ENCODE measurements at places on chromosomes 3 and 15.

GRCh38 chr3:52684184-52684583 is 1.5 kb downstream of the PBRM1 start:
- no peak for DNase-seq

DNA sequence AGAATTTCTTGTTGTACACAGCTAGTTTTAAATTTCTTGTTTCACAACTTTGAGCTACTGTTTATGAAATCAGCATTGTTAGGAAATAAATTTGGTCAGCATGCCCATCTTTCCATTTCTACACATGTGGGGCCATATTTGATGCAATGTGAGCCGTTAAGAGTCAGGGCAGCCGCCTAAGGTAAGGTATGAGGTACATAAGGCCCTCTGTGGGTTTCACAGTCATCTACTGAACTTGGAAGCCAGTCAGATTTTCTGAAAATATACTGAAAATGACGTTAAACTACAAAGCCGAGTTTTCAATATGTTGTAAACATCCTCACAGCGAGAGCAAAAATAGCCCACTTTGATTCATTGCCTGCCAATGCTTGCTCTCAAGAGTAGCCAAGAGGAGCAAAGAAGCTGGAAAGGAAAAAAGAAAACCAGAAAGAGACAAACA is 94.7 kb upstream of the PDZRN3 start:
- no peak for DNase-seq

- DNase-seq = no peak
These were observed 439.4 kb downstream of the C3orf38 start for GRCh38 chr3:88589138-88589537.

- DNase-seq = no peak
These were observed 181.3 kb downstream of the LSAMP start for GRCh38 chr3:116263842-116264545.

DNA sequence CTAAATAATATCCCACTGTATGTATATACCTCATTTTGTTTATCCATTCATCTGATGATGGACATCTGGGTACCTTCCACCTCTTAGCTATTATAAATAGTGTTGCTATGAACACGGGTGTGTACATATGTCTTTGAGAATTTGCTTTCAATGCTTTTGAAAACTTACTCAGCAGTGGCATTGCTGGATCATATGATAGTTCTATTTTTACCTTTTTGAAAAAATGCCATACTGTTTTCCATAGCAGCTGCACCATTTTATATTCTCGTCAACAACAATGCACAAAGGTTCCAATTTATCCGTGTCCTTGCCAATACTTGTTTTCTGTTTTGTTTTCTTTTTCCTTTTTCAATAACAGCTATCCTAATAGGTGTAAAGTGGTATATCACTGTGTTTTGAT is 77.1 kb downstream of the PEAK1 start:
- no peak for DNase-seq

GRCh38 chr15:89164712-89165211 is 56.6 kb downstream of the RLBP1 start:
- DNase-seq = no peak

GRCh38 chr3:72565593-72565992 is 282.7 kb downstream of the SHQ1 start:
- DNase-seq = no peak

- DNase-seq = no peak
These were observed 19.6 kb downstream of the CHRD start for GRCh38 chr3:184399410-184399809.

GRCh38 chr3:38556640-38557358 is 60.7 kb downstream of the EXOG start:
- no peak for DNase-seq

- no peak for DNase-seq
These were observed 89.9 kb upstream of the FLNB start for GRCh38 chr3:57918123-57918837.

DNA sequence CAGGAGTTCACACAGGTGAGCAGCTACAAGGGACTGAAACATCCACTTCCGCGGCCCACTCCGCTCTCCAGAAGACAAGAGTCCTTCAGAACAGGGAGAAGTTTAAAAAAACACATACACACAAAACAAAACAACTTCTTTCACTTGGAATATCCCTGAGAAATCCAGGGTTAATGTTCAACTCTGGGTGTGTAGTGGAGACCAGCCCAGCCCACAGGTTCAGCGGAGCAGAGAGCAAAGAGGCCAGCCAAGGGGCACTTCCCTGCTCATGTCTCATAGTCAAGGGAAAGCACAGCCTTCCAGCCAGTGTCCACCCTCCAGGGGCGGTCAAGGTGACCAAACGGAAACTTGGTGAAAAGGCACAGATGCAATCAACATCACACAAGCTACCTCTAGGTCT is 41.6 kb downstream of the WNT5A start:
- no peak for DNase-seq

DNA sequence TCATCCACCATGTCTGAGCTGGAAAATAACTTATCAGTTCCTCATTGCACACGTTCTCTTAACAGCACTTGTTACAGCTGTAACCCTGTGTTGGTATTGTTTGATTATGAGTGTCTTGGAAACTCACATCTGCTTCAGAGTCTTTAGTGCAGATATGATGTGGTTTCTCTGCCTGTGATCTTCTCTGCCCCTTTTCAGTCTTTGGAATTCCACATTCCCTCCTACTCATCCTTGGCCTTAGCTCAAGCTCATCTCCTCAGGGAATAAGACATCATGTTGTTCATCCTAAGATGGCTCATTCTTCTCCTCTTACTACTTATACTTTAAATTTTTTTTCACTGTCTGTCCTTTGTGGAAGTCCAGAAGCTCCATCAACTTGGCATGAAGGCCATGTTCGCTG is 77.7 kb downstream of the SYNPR start:
- DNase-seq = no peak
